Activated T-cell treated with anti-CD3 and anti-CD28 coated beads, Interleukin-2, amount 50 U/mL, for 1 hour (primary cell): ENCODE measurements at places on chromosomes 6 and 20.
A peak's percentile ranks its signal among the peaks of the same experiment; 100 is the strongest.

DNA sequence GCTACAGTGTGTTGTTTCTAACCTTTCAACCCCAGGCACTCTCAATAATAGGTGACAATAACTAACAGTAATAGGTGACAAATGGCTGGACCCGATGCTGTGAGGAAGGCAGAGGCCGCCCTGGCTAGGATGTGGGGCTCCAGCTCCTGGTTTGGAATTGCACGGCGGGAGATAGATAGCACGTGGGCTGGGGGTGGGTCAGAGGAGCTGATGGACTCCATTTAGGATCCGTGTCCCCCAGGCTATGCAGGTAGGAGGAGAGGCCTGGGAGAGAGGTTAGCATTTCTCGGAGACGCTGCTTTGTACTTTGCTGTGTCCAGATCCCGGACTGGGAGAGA, 61.4 kb downstream of the EZR start:
- peak; percentile 15 for DNase-seq

- no peak for DNase-seq
Measured at GRCh38 chr6:154127657-154128056, 88.6 kb downstream of the OPRM1 start.

DNA sequence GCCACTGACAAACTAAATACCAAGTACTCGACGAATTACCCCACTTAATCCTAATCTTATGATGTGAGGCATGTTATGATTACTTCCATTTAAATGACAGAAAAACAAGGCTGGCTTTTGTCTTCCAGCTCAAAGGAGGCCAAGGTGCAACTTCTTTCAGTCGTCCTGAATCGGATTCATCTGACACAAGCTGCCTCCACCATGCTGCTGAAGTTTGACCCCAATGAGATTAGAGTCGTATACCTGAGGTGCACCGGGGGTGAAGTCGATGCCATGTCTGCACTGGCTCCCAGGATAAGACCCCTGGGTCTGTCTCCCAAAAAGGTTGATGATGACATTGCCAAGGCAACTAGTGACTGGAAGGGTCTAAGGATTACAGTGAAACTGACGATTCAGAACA, 71.0 kb downstream of the CHD6 start:
- DNase-seq = no peak

GRCh38 chr6:168123165-168123911, 44.3 kb upstream of the FRMD1 start:
- DNase-seq = no peak

DNA sequence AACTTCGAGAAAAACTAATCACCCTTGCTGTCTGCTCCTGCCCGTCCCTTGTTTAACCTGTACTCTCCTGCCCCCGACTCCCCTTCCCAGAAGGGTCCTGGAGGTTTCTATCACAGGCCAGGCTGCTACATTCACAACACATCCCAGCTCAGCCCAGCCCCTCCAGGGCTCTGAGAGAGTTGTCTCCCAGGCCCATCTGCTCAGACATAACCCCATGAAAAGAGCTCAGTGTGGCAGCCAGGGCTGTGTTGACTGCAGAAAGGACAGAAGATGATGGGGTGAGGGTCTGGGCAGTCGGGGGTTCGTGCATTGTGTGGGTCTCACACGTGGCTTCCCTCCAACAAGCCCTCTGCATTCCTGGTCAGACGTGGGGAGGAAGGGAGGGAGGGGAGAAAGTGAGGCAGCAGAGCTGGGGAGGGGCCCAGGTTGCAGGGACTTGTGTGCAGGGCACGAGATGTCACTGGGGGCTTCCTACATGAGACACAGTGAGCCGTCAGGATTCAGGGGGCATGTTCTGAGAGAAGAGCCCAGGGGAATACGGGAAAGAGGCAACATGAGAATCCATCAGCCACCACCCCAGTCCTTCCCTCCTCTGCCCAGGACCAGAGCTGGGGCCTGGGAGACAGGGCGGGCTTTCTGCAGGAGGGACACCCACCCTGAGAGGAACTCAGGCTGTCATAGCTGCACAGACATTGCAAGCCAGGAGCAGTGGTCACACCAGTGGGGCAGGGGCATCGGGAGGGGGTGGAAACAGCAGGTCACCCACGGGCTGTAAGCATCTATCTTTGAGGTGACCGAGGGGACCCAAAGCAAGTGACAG, 372.9 kb downstream of the PREX1 start:
- no peak for DNase-seq

DNA sequence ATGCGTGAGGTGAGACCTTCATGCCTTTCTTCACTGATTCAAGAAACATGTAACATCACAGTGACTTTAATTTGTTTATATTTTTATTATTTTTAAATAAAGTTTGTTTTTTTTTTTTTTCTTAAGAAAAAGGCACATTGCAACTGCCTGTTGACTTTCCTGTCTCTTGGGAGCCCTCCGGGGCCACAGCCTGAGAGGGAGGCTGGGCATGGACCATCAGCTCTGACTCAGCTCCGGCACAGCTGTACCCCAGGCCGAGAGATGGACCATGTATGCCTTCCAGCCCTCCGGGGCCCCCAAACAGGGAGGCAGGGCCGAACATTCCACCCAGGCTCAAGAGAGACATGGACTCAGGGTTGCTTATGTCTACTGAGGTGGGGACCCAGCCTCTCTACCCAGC, 99.9 kb downstream of the NFATC2 start:
- no peak for DNase-seq

GRCh38 chr6:7151381-7151780, 43.6 kb downstream of the RREB1 start:
- no peak for DNase-seq

GRCh38 chr6:16286151-16286522, 47.8 kb downstream of the GMPR start:
- DNase-seq = no peak

- no peak for DNase-seq
Measured at GRCh38 chr6:132490478-132491204, 22.3 kb downstream of the STX7 start.

- DNase-seq = peak; percentile 23
Measured at GRCh38 chr6:138590796-138591709, 91.8 kb upstream of the NHSL1 start.

- no peak for DNase-seq
Measured at GRCh38 chr6:14274546-14275492, 157.2 kb downstream of the CD83 start.

DNA sequence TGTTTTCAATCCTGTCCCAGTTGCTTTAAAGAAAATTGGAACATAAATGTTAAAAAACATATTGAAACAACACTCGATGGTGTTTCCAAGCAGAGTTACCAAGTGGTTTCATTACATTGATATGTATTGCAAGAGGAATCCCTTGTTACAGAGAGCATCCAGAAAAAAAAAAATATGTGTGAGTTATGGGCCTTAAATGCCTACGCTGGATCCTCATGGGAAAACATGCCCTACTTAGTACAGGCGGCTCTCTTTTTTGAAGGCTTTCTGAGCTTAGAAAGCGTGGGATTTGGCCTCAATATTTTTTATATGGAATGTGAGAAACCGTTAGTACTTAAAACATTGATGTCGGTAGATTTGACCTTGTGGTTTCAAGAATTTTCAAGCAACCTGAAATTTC, 26.1 kb downstream of the BTBD3 start:
- DNase-seq = no peak

GRCh38 chr6:140684776-140685550, 1310.5 kb upstream of the CITED2 start:
- no peak for DNase-seq

DNA sequence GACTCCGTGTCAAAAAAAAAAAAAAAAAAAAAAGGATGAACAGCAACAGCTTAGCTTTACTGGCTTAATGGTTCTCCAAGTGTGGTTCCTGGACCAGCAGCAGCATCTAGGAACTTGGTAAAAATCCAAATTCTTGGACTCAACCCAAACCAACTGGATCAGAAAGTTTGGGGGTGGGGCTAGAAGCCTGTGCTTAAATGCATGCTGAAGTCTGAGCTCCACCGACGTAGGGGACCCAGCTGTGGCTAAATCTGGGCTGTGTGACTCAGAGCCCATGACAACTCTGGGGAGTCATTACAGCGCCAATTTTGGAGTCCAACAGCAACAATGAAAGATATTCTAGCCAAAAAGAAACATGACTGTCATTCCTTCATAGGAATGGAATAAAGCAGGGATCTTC, 13.6 kb upstream of the CHD6 start:
- no peak for DNase-seq

- no peak for DNase-seq
Measured at GRCh38 chr6:52595796-52596130, 18.9 kb upstream of the TRAM2 start.

DNA sequence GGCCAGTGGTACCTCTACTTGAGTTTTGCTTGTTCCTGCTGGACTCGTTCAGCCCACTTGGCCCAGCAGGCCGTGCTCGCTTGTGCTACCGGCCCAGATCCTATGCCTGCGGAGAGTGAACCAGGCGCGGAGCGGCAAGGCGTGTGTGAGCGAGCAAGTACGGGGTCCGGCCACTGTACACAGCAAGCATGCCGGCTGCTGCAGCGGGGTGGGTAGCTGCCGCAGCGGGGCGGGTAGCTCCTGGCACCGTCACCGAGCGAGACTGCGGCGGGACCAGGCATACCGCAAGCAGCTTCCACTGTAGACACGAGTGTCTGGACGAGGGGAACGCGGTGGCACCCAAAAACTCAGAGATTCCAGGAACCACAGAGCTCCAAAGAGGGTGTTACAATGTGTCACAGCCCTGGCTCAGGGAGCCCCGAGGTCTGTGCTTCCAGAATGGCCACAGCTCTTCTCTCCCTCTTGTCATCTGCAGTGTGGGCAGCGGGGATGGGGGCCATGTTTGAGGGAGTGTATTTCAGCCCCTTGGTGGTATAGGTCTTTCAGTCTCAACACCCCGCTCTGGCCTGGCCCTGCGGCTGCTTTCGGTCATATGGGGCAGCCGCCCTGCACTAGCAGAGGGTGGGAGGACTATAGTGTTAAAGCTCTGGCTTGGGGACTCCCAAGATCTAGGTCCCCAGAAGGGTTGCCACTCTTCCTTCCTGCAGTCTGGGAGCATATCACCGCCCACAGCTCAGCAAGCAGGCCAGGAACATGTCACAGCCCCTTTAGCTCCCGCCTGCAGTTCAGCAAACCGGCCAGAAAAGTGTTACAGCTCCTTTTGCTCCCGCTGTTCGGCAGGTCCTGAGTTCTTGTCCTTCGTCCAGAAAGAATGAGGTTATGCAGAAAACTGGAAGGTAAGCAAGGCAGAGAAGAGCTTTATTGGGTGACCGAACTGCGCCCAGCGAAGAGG, 6.1 kb upstream of the RWDD1 start:
- peak; percentile 31 for DNase-seq

DNA sequence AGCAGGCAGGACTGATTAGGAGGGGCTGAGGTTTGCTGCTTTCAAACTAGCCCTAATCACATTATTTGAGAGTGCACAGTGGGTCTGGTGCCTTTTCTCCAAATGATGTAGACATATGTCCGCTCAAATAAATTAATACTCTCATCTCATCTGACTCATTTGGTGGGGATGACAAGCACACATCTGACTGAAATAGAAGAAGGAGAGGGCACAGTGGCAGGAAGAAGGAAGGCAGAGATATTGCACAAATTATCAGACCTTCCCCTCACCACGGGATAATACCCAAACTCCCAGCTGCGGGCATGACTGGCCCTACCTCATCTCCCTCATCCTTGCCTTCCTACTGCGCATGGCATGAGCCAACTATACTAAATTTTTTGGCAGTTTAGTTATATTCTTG, 33.9 kb upstream of the TNFRSF21 start:
- DNase-seq = no peak

- DNase-seq = no peak
Measured at GRCh38 chr6:21420146-21420878, 173.2 kb upstream of the SOX4 start.
